ENCODE measurements at places on chromosomes 12 and 14.

DNA sequence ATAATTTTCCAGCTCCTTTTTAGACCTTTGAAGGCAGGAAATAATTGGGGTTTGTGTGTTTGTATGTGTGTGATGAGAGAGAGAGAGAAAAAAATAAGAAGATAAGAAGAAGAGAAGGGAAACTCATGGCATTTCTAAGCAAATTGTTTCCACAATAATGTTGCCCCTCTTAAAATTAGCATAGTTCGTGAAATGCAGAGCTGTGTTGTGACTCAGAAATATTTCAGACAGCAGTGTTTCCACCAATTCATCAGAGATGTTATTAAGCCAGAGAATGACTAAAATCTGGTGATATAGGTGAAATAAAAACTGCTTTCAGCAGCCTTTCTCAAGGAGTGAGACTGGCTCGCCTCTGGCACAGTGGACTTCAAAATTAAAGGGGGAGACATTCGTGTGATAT lies 65.9 kb upstream of the ARHGAP5 start:
- peak; percentile 51 for DNase-seq

GRCh38 chr12:583251-583869 lies 79.9 kb downstream of the NINJ2 start:
- no peak for DNase-seq

GRCh38 chr14:68795597-68796417 lies 2.9 kb upstream of the ZFP36L1 start:
- DNase-seq: peak; percentile 79

GRCh38 chr12:450438-450837 lies 9.3 kb upstream of the B4GALNT3 start:
- DNase-seq: no peak

DNA sequence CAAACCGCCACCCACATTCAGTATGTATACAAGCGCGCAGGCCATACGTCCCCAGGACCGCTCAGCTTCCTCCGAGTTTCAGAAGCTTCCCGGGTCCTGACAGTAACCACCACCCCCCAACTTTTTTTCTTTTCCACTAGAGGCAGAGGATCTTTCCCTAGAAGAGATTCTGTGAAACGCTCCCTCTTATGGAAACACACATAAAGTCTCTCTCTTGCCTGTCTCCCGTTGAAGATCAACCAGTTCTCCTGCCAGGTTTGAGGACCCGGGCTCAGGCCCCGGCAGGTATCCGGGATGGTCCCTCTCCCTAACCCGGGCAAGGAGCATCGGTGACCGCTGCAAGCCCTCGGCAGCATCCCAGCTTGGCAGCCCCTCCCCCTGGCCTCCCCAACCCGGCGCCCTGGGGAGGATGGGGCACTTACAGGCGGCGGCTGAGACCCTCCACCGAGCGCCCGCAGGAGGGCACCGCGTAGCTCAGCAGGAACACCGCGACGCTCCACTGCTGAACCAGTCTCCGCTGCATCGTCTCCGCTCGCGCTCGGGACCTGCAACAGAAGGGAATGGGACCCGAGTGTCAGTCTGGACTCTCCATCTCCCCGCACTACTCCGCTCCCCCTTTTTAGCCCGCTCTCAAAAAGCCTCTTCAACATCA lies 3.4 kb downstream of the PTHLH start:
- peak; percentile 18 for DNase-seq

DNA sequence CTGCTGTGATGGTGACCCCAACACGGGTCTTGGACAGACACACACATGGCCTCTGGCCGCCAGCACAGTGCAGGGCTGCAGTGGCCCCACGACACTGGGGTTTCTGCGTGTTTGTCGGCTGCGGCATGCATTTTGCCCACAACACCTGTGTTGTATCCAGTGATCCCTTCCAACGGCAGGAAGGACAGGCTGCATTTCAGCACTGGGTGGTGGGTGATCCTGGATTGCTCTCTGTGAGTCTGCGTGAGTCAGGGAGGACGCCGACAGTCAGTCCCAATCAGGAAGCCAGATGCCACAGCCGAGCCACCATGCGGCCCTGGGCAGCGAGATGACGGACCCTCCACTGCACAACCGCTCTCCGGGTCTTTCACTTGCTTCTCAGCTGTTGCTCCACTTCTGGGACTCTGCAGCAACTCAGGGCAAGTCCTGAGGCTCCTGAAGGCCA lies 20.6 kb downstream of the LRTM2 start:
- DNase-seq: no peak

DNA sequence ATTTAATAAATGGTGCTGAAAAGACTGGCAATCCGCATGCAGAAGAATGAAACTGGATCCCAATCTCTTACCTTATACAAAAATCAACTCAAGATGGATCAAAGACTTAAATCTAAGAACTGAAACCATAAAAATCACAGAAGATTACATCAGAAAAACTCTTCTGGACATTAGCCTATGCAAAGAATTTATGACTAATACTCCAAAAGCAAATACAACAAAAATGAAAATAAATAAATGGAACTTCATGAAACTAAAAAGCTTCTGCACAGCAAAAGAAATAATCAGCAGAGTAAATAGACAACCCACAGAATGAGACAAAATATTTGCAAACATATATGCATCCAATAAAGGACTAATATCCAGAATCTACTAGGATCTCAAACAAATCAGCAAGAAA lies 14.3 kb upstream of the CLEC1A start:
- no peak for DNase-seq

DNA sequence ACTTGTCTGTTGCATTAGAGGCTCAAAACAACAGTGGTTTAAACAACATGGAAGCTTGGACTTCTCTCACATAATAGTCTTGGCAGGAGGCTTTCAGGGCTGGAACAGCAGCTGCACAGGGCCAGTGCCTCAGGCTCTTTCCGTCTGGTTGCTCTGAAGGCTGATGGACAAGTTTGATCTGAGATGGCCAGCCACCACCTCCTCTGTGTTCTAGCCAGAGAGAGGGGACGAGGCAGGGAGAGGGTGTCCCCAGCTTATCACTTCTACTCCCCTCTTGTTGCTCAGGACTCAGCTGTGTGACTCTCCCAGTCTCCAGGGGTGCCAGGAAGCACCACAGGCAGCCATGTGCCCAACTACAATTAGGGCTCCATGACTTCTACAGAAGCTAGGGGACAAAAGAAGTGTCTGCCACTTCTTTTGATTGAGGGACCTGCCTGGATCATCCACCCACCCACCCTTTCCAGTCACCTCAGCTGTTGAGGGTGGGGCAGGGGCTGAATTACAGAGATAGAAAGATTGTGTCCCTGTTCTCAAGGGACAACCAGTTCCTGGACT lies 46.6 kb downstream of the SMIM41 start:
- DNase-seq: no peak

GRCh38 chr12:30243426-30243825 lies 452.2 kb downstream of the IPO8 start:
- DNase-seq: no peak

- no peak for DNase-seq
Observed at GRCh38 chr12:71504476-71504875, 64.9 kb downstream of the LGR5 start.

- no peak for DNase-seq
Observed at GRCh38 chr12:99712281-99712680, 64.7 kb downstream of the GARIN6 start.

Measured in fibroblast of lung (primary cell).